ENCODE measurements at places on chromosomes 16 and 17. TPM values are rescaled to one million over a fixed set of nuclear protein-coding genes. Genes with fewer than 3 reads are reported as not detected.

GRCh38 chr16:86732621-86733295 lies 154.4 kb downstream of the FOXL1 start:
- no peak for DNase-seq
- H3K4me1 ChIP-seq = no peaks in the 10 kb centered on the region
- no peaks in the 10 kb centered on the region for H3K36me3 ChIP-seq
- peaks cover 32% of the 10 kb centered on the region for H3K27me3 ChIP-seq

- H3K4me1 ChIP-seq = no peaks in the 10 kb centered on the region
These were observed 188.7 kb upstream of the AXIN2 start for GRCh38 chr17:65750166-65750565.

DNA sequence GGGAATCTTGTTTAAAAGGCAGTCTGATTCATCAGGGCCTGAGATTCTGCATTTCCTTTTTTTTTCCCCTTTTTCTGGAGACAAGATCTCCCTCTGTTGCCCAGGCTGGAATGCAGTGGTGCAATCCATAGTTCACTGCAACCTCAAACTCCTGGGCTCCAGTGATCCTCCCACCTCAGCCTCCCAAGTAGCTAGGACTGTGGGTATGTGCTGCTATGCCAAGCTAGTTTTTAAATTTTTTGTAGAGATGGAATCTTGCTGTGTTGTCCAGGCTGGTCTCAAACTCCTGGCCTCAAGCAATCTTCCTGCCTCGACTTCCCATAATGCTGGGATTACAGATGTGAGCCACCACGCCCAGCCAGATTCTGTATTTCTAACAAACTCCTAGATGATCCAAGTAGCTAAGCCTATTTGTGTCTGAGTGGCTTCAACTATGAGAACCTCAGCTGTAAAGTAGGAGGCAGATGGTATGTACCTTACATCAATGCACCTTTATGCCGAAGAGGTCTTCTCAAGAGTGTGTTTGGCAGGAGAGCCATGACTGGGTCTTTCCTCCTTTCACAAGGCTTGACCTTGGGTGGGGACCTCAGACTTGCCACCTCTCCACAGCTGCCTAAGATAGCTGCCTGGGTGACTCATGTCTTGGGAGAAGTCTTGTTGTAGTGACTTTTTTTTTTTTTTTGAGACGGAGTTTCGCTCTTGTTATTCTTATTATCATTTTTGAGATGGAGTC lies 10.9 kb downstream of the LDAF1 start:
- no peaks in the 10 kb centered on the region for H3K27me3 ChIP-seq
- no peak for DNase-seq
- no peak overlapping the region for H3K27ac ChIP-seq
- peaks cover 2% of the 10 kb centered on the region for H3K4me1 ChIP-seq
- no peak overlapping the region for H3K4me3 ChIP-seq

- H3K36me3 ChIP-seq = peaks cover 7% of the 10 kb centered on the region
- no peak overlapping the region for H3K4me3 ChIP-seq
- DNase-seq = no peak
- H3K4me1 ChIP-seq = no peaks in the 10 kb centered on the region
These were observed 25.6 kb upstream of the CRISPLD2 start for GRCh38 chr16:84794186-84794585.

- no peak for DNase-seq
- no peaks in the 10 kb centered on the region for H3K36me3 ChIP-seq
- H3K4me3 ChIP-seq = no peak overlapping the region
- no peaks in the 10 kb centered on the region for H3K4me1 ChIP-seq
- no peaks in the 10 kb centered on the region for H3K27me3 ChIP-seq
- no peak overlapping the region for H3K27ac ChIP-seq
These were observed 405.1 kb downstream of the TOX3 start for GRCh38 chr16:52141871-52142270.

GRCh38 chr17:77774182-77774581 lies 184.3 kb upstream of the TNRC6C start:
- no peak for DNase-seq
- H3K36me3 ChIP-seq = no peaks in the 10 kb centered on the region
- peaks cover 19% of the 10 kb centered on the region for H3K27me3 ChIP-seq
- H3K27ac ChIP-seq = no peak overlapping the region

GRCh38 chr16:83990492-83990891 lies 22.4 kb downstream of the NECAB2 start:
- H3K4me3 ChIP-seq = no peak overlapping the region
- peaks cover 1% of the 10 kb centered on the region for H3K4me1 ChIP-seq
- H3K27ac ChIP-seq = no peak overlapping the region
- H3K27me3 ChIP-seq = peaks cover 29% of the 10 kb centered on the region
- no peak for DNase-seq

DNA sequence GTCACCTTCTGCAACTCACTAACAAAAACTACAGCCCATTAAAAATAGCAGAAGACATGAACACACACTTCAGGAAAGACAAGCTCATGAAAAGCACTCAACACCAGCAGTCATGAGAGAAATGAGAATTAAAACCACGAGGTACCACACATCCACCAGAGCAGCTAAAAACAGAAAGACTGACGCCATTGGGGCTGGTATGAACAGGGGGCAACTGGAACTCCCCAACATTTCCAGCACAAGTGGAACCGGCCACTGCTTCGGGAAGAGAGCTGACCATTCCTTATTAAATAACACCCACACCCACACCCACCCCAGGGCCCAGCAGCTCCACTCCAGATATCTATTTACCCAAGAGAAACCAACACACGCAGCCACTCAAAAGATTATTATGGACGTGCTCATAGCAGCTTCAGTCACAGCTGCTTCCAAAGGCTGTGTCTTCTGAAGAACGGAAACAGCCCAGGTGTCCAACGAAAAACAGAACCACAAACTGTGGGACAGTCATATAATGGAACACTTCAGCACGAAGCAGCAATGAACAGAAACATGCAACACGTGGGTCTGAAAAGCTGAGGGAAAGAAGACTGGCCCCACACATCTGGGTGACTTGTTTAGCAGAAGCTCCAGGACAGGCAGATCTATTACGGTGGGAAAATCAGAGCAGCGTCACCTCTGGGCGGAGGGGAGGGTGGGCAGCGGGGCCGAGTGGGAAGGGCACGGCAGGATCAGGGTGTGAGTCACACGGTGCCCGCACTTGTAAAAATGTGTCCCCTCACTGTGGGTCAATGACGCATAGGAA lies 41.1 kb downstream of the KLHDC4 start:
- no peak for DNase-seq
- peaks cover 31% of the 10 kb centered on the region for H3K4me1 ChIP-seq
- H3K4me3 ChIP-seq = no peak overlapping the region
- H3K27me3 ChIP-seq = no peaks in the 10 kb centered on the region

- H3K27ac ChIP-seq = no peak overlapping the region
- no peak for DNase-seq
- H3K36me3 ChIP-seq = peaks cover 15% of the 10 kb centered on the region
- no peaks in the 10 kb centered on the region for H3K27me3 ChIP-seq
These were observed 573 bp upstream of the CDK10 start for GRCh38 chr16:89685916-89686315.

DNA sequence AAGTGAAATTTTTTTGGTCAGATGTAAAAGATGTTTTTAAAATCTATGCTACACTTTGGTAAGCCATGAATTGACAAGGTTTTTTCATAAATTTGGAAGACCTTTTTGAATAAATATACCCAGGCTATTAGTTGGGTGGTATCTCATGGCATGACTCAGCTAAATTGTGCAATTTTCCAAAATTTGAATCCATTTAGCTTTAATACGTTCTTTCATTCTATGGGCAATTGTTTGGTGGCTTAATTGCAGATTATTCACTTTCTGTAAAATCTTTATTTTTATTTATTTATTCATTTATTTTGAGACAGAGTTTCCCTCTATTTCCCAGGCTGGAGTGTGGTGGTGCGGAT lies 82.8 kb upstream of the TNRC6A start:
- no peak overlapping the region for H3K4me3 ChIP-seq
- no peak overlapping the region for H3K27ac ChIP-seq
- peaks cover 7% of the 10 kb centered on the region for H3K27me3 ChIP-seq
- DNase-seq = no peak

DNA sequence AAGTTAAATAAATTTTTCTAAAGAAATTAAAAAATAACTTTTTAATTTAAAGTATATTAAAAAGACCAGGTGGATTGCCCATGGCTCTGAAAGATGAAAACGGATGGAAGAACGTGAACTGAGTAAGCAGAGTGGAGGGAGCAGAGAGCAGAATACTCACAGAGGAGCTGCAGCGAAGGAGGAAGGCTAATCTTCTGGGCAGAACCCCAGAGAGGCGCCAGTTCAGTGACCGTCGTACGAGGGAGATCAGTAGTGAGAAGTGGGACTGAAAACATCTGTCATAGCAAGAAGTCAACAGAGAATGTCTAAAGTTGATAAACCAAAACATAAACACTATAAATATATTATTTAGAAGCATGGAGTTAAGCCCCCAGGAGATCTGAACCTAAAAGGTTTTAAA lies 34.9 kb downstream of the UBE2G1 start:
- peaks cover 18% of the 10 kb centered on the region for H3K36me3 ChIP-seq
- H3K27ac ChIP-seq = peak overlapping the region; percentile 36
- no peak overlapping the region for H3K4me3 ChIP-seq
- no peak for DNase-seq
- H3K4me1 ChIP-seq = peaks cover 60% of the 10 kb centered on the region
- no peaks in the 10 kb centered on the region for H3K27me3 ChIP-seq

- H3K27me3 ChIP-seq = no peaks in the 10 kb centered on the region
- H3K27ac ChIP-seq = peak overlapping the region; percentile 84
- H3K4me1 ChIP-seq = peaks cover 70% of the 10 kb centered on the region
- peak overlapping the region; percentile 1 for H3K4me3 ChIP-seq
- no peak for DNase-seq
These were observed 11.3 kb downstream of the CX3CL1 start for GRCh38 chr16:57383276-57384247.

DNA sequence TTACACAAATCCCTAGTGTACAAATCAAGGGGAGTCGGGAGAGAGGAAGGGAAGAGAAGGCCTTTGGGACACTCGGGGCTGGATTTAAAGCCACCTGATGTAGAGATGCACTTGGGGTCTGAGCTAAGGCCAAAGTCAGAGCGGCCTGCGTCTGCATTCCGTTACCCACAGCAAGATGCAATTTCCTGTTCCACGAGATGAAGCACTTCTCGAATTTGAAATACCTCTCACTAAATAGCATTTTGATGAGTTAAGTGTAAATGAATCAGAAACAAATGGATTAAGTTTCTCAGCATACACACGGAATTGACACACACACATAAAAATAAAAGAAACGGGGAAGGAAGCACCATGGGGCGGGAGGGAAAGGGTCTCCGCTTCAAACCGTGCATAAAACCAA lies 386.0 kb downstream of the SOX9 start:
- H3K27ac ChIP-seq = no peak overlapping the region
- no peak overlapping the region for H3K4me3 ChIP-seq
- no peak for DNase-seq
- no peaks in the 10 kb centered on the region for H3K36me3 ChIP-seq

DNA sequence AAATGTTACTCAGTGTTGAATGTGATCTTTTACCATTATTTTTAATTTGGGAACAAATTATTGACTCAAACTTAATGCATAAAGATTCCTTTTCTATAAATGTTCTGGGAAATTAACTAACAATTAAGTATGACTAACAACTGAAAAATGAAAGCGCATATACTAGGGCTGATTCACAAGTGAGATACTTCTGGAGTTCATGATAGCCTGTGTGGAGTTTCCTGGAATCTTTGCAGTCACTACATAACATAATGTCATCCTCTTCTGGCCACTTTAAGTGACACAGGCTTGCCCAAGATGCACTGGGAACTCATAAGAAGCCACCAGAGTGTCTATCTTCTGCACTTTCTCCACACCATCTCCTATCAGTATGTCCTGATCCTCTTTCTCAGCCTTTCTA lies 450.3 kb upstream of the CDH11 start:
- DNase-seq = no peak
- no peak overlapping the region for H3K27ac ChIP-seq
- no peaks in the 10 kb centered on the region for H3K4me1 ChIP-seq
- H3K27me3 ChIP-seq = no peaks in the 10 kb centered on the region
- H3K4me3 ChIP-seq = no peak overlapping the region

The SCN4A gene
- 0.78 TPM for total RNA-seq

The ZFP3 gene
- total RNA-seq = 10.1 TPM

The MRPS7 gene
- 71.3 TPM for total RNA-seq

The CTRB1 gene
- not detected for total RNA-seq
